Activated CD8-positive, alpha-beta memory T cell treated with anti-CD3 and anti-CD28 coated beads for 1 hour (primary cell): ENCODE measurements at places on chromosomes 7 and 10.

DNA sequence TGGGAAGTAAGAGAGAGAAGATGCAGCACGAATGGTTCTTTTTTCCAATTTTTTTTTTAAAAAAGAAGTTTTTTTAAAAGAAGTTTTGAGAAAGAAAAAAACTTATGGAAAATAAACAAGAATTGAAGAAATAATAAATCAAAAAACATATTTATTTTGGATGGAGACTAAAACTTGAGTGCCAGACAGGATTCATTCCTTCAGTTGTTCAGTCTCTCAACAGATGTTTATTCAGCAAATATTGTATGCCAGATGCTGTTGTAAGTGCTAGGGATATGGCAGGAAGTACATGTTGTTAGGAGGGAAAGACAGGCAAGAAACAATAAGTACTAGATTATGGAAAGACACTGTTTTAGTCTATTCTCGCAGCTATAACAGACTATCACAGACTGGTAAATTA lies 750.7 kb upstream of the PHF14 start:
- no peak for DNase-seq

GRCh38 chr10:46077731-46078413 lies 31.8 kb upstream of the MSMB start:
- no peak for DNase-seq

- no peak for DNase-seq
These were observed 83.8 kb upstream of the NRP1 start for GRCh38 chr10:33418301-33418700.

- DNase-seq: no peak
These were observed 70.5 kb downstream of the ZNF22 start for GRCh38 chr10:45071043-45071813.

DNA sequence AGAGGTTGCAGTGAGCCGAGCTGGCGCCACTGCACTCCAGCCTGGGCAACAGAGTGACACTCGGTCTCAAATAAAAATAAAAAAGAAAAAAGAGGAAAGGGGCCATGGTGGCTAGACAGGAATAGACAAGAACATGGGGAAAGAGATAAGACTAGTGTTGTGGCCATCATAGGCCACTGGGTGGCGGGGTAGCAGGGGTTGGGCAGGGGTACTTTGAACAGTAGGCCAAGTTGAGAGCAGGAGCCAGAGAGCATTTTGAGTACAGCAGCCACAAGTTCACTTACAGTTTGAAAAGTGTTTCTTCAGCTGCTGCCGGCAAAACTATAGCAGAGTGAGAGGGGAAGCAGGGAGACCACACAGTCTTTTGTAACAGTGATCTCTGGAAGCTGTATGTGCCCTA lies 656.0 kb downstream of the CNTNAP2 start:
- DNase-seq: no peak

GRCh38 chr10:34859170-34859569 lies 44.1 kb upstream of the PARD3 start:
- DNase-seq: no peak

DNA sequence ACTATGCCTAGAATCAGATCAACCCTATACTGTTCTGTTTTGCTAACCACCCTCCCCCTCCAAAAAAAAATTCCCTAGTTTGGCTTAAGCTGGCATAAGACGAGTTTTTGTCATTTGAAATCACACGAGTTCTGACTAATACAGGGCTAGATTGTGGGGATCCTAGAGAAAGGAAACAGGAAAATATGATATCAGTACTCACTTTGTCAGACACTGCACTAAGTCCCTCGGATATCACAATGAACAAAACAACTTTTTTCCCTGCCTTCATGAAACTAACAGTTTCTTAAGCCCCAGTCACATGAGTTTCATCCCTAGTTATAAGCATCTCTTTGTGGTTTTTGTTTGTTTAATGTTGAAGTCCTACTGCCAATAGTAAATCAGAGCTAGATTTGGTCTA lies 118.5 kb downstream of the ITGB8 start:
- DNase-seq: no peak

DNA sequence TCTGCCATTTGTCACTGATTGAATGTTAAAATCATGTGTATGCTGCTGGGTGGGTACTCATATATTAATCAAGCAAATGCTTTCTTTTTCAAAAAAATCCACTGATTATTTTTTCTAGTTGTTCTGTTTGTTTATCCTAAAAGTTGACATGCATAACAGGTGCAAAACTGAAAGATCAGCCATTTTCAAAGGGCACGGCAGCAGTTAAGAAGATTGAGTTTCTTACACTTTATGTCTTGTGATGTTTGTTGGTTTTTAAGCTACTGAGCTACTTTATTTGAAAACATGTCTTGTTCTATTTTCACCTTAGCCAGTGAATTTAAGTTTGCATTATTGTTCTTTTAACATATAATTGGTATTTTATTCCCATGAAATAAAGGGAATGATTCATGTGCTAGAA lies 45.8 kb downstream of the PPP1R3A start:
- DNase-seq: no peak

DNA sequence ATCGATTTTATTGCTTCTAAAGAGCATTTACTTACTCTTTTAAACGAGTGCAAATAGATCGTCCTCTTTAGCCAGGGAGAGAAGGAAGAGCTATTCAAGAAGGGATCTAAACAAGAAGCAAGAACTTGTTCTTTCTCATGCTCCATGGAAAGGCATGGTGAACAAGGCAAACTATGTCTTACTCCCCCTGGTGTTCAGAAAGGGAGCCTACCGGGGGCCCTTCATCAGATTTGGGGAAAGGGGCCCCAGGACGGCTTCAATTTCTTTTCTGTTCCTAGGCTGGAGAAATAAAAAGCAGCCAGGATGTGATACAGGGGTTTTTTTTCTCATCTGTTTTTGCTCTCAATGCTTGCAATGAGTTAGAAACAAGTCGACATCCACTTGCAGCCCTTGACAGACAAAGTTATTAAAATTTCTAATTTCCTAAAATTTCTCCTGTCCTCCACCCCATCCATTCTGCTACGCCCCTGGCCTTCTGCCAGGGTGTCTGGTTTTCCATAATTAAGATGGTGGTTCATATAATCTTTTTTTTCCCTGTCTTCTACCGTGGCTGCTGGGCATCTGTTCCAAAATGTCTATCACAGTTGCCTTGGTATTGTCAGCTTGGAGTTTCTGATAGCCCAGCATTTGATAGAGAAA lies 214.4 kb downstream of the CREB5 start:
- DNase-seq: no peak

GRCh38 chr10:88088441-88089340 lies 225.3 kb downstream of the PTEN start:
- no peak for DNase-seq

DNA sequence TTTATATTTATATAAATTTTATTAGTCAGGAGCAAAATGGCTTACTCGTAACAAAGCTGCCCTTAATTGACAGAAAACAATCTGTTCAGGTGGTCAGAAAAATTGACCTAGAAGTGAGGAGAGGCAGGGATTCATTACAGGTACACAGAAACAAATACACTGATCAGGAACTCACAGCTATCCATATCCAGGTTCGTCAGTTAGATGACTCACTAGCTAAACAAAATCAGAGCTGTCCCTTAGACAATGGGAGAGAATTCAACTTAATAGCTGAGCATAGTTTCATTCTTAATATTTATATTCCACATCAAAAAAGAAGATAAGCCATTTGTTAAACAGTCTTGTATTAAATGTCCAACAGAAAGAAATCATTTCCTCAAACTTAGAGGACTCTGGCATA lies 41.7 kb downstream of the HYCC1 start:
- no peak for DNase-seq

- DNase-seq: no peak
These were observed 112.0 kb downstream of the NEURL1 start for GRCh38 chr10:103605359-103606096.

DNA sequence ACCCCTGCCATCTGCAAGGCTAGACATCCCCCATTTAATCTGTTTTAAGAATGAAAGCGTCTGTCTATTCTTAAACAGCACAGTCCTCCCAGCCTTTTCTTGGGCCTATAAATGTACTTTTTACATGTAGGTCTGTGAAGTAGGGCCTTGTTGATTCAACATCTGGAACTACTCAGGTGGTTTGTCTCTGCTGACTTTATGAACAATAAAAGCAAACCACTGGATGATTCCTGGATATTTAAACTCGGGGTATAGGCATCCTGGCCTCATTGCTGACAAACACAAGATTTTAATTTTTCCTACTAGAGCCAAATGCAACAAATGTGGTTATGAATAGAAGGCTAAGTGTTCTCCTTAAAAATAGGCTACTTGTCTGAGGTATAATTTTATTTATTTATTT lies 198.3 kb downstream of the WDR11 start:
- no peak for DNase-seq

GRCh38 chr7:112699725-112700513 lies 90.3 kb downstream of the TMEM168 start:
- DNase-seq: no peak

DNA sequence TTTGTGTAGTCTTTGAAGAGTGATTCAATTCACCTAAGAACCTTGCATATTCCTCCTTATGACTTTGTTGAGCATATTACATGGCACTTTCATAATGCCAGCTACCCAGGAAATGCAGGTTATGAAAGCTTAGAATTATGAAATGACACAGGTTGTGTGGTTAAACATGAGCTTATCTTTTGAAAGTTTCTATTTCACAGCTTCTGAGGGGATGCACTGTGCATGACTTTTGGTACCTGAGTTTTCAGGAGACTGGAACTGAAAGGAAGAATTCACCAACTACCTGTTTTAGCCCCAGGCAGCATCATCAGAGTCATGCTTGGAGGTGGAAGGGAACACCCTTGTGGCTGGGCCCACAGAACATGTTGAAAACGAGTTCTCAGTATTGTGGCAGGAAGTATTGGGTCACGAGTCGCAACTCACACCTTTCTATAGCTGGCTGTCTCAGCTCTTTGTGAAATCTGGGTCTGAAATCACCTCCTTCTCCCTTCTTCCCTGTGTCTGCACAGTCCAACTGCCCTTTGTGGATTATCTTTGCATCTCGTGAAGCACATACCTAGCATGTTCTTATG lies 228.2 kb downstream of the PTEN start:
- peak; percentile 28 for DNase-seq

GRCh38 chr7:139830292-139830691 lies 1.2 kb downstream of the TBXAS1 start:
- no peak for DNase-seq

DNA sequence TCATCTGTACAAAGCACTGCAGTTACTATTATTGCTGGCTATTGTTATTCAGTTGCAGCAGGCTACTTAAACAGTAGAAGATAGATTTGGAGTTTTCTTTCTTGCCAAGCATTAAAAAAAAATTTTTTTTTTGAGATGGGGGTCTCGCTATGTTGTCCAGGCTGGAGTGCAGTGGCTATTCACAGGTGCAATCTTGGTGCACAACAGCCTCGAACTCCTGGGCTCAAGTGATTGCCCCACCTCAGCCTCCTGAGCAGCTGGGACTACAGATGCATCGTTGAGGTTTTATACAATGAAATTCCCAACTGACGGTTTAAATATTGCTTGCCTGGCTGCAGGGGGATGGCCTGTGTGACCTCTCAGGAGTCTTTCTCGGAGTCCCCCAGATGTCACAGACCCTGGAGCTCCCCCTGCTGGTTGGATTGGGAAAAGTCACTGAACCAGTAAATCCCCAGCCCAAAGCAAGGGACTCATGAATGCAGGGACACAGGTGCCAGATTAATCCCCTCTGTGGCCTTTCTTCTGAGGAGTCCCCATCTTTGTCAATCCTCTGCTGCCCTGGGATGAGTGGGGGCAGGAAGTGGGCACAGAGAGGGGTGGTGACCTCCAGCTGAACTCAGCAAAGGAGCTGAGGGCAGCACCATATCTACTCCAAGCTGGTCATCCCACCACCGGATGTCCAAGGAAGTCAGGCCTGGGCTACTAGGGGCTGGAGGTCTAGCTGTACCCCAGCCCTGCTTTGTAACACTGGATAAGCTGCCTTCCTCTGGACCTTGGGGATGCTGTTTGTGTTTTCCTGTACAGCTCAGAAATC lies 149.6 kb downstream of the C10orf105 start:
- DNase-seq: peak; percentile 37

- DNase-seq: no peak
These were observed 113.4 kb downstream of the SEM1 start for GRCh38 chr7:96596120-96596826.

- DNase-seq: no peak
These were observed 730.0 kb upstream of the IGFBP3 start for GRCh38 chr7:46651070-46651469.

- DNase-seq: no peak
These were observed 2.4 kb downstream of the FAS start for GRCh38 chr10:88992921-88993524.

GRCh38 chr10:118915161-118915560 lies 114.4 kb upstream of the NANOS1 start:
- no peak for DNase-seq

DNA sequence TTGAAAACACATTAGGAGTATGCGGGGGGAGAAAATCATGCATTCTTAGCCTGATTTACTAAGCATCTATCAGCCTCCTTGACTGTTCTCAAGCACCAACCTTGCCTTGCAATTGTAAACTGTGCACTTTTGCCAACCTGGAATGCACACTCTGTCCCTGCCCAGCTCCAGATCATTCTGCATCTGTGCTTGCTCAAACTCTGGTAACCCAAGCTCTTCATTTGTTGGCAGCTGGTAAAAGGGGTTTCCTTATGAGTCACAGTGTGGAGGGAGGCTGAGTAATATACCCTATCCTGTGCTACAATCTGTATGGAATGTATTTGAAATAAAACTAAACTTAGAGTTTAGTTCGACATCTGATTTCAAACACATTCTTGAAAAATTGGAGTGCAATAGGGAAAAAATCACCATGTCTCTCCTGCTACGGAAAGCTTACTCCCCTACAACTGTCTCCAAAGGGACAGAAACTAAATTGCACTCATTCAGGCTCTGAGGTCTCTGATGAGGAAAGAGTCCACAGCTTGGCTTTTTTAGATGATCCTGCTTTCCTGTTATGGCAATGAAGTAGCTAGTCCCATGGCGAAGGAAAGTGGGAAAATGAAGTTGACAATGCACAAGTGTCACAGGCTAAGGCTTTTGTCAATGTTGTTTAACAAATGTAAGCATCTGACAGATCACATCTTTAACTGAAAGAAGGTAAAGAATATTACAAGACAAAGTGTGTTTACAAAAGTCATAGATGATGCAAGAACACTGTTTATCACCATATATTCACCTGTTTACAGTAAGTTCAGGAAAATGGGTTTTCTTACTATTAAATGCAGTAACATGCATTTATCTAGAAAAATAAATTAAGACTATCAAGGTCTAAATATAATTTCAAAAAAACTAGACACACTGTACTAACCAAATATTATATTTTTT lies 61.9 kb downstream of the TES start:
- DNase-seq: no peak

DNA sequence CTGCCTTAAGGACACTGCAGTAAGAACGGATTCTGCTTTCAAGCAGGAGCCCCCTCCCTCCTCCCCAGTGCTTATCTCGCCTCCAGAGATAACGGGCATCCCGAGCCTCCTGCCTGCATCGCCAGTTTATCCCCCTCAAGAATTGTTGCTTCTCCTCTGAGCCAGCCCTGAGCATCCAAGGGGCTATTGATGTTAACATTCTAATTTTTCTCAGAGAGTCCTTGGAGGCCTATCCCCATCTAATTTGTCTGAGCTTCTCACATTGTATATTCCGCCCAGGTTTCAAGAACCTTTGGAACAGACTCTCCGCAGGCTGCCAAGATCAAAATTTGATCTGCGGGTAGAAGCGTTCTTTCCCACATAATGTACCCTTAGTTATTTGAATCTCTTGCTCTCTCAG lies 180.0 kb downstream of the GFRA1 start:
- DNase-seq: no peak
